CD14-positive monocyte (primary cell): ENCODE measurements at places on chromosomes 1 and 21.

GRCh38 chr1:37485902-37486679 is 11.7 kb downstream of the ZC3H12A start:
- no peak for DNase-seq

DNA sequence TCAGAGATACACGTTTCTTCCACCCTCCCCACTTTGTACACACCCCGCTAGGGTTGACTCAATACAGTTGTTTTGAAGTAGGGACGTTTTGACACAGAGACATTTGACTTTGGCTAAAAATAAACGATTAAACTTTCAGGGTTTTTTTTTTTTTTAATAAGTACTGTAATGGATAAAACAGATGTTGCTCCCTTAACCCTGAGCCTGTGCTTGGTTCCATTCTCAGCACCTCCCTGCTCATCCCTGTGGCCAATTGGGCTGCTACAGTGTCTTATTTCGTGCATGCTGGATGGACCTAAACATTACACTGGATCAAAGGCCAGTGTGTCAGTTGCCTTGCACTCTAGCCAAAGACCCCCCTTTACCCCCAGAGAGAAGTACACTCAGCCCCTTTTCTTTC is 16.9 kb downstream of the GRHL3 start:
- no peak for DNase-seq

DNA sequence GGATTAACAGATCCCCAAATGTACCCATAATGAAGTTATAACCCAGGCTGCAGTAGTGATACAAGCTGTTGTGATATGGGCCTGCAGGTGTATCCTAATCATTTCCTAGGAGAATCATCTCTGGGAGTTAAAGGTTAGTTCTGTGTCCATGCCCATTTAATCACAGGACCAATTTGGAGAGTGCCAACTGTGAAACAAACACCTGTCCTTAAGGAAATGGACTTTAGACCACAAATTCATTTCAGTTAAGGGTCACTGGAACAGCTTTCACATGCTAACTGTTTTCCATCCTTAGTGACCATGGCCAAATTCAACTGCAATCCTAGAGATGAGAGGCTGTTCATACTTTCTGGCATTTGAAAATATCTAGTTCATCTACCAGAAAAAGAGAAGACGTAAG is 160.9 kb downstream of the GPATCH2 start:
- DNase-seq = no peak

GRCh38 chr1:246782120-246782900 is 58.1 kb downstream of the SCCPDH start:
- peak; percentile 19 for DNase-seq

GRCh38 chr1:26203642-26204318 is 13.4 kb downstream of the CATSPER4 start:
- no peak for DNase-seq

GRCh38 chr1:223326776-223327175 is 37.2 kb downstream of the SUSD4 start:
- no peak for DNase-seq
